NCI-H1417 treated with DMSO at 0.1 percent for 48 hours (cell line): ENCODE measurements at places on chromosomes 13 and 19.

DNA sequence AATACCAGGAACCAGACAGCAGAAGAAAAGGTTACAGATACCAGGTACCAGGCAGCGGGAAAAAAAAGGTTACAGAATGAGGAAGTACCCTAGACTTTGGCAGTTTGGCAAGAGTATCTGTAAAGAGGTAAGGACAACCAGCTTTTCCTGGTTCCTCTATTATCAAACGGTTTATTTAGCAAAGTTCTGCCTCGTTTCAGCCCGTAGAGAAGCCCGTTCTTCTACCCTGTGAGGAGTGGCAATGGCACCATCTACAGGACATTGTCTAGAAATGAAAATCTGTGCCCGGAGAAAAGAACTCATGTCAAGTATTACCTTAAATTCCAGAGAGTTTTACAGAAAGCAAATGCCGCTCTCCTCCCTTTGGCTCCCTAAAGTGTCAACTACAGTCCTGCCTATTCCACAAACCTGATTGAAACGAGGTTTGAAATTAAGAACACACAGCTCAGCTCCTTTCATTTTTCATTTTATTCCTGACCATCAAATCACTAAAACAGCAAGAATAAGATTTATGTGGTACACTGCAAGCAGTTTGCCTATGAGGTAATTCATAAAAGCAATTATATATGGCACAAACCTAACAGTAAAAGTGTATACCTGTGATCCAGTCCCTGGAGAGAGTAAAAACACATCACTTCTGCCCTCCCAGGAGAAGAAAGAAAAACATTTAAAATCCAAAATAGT is 226.3 kb downstream of the SLC7A1 start:
- no peak for DNase-seq

- DNase-seq: no peak
These were observed 11.9 kb downstream of the EPS8L1 start for GRCh38 chr19:55087542-55087901.

GRCh38 chr19:56145698-56146097 is 4.6 kb downstream of the ZNF444 start:
- DNase-seq: no peak

DNA sequence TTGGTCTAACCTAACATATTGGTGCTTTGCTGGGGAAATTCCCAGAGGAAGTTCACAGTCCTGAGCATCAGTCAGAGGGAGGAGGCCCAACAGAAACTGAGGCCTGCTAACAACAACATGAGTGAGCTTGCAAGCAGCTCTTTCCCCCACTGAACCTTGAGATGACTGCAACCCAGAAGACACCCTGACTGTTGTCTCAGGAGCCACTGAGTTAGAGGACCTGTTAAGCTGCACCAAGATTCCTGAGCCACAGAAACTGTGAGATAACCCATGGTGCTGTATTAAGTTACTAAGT is 193.2 kb upstream of the UBL3 start:
- DNase-seq: no peak

DNA sequence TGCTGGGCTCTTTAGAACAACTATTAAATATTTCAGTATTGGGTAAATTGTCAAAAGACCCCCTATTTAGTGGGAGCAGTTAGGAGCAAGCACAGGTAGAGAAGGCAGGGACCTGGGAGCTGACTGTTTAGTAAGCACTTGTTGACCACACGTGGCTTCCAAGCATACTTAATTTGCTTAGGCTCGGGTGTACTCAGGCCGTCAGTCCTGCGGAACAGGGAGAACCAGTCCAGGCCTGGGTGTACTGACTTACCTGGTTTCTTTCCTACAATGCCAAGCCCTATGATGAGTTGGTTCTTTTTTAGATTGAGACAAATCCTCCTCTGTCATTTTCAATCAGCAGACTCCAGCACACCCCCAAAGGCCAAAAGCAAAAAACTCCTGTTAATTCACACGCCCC is 90.0 kb downstream of the WDFY2 start:
- no peak for DNase-seq

GRCh38 chr19:34504809-34505291 is 23.3 kb downstream of the WTIP start:
- no peak for DNase-seq

DNA sequence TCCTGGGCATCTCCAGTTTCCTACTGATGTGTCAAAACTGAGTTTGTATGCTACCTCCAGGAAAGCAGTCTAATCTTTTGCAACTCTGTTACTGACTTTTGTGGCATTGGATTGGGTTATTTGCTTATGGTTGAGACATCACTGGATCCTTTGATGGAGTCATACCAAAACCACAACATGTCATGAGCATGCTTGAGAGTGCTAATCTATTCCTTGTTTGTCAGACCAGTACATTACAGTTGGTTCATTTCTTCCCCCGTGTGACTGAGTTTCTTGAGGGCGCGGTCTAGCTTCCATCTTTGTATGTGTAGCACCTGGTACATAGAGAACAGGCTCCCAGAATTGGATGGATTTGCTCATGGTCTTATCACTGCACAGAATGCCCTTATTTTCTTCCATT is 43.2 kb downstream of the SUGT1 start:
- DNase-seq: no peak

DNA sequence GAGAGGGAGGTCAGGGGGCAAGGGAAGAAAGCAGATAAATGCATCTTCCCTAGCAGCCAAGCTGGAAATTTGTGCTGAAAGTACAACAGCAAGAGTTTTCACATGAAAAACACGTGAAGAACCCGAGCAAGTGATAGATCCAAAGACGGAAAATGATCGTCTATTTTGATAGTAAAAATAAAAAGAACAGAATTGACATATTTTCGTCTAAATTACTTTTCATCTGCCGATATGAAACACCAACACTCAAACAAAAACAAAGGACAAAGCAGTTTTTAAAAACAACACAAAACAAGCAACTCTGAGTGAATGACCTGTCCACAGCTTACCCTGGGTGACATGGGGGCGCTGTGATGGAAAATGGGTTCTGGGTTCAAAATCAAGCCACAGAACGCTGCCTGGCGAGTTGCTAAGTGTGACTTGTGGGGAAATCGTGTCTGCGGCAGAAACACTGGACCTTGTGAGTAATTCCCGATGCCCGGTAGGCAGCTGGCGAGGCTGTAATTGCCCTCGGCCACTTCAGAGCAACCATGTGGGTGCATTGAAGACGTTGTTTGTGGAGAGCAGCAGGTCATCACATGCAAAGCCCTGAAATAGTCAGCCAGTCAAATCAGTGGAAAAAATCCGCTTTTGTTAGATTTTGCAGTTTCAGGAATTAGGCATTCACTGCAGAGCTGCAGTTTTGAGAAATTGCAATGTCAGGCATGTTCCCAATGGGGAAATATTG is 7.4 kb downstream of the SOX1 start:
- no peak for DNase-seq
